ENCODE measurements at places on chromosomes 1 and 21.

- no peak for DNase-seq
Observed at GRCh38 chr1:159007726-159008125, 2.0 kb upstream of the IFI16 start.

DNA sequence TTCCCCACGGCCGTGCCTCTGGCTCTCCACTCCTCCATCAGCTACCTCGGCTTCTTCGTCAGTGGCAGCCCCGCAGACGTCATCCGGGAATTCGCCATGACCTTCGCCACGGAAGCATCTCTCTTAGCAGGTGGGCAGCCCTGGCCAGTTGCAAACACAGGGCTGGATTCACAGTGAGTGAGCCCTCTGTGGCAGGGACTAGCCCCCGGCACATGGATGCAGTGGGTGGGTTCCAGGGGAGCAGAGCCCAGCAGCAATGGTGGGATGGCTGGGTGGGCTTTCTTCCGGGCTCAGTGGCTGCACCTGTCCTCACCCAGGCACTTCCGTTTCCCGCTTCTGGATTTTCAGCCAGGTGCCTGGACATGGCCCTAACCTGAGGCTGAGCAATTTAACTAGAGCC is 9.4 kb downstream of the UBASH3A start:
- no peak for DNase-seq

GRCh38 chr1:212557739-212558692 is 50.5 kb upstream of the ATF3 start:
- no peak for DNase-seq

DNA sequence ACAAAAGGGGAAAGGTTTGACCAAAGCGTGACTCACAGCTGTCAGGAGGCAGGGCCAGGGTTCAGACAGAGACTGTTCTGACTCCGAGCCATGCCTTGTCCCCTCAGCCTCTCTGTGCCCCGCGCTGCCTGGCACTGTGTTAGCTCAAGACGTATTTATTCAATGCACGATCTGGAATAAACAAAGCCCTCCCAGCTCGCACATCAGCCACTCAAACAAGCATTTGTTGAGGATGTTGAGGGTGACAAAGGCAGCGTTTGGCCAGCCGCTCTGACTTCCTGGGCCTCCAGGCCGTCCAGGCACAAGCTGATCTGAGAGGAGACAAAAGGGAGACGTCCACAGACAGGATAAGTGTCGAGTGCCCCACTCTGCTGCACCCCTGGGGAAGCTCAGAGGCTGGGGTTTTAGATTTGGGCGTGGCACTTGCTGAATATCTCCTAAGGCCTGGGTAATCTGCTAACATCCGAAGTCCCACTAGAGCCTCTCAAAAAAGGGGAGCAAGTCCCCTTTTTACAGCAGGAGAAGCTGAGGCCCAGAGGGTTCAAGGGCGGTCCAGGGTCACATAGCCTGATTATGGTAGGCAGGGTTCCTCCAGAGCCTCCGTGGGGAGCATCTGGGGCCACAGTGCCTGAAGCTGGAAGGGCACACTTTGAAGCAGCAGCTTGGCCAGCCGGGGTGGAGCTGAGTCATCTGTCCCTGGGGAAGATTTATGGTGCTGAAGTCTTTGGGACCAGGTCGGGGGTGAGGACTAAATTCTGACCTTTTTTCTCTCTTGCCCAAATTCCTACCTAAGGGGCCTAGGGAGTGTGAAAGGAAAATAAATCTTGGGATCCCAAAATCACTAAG is 95.9 kb downstream of the SPSB1 start:
- DNase-seq = no peak

- DNase-seq = no peak
Observed at GRCh38 chr1:111516005-111516535, 12.6 kb upstream of the ADORA3 start.

DNA sequence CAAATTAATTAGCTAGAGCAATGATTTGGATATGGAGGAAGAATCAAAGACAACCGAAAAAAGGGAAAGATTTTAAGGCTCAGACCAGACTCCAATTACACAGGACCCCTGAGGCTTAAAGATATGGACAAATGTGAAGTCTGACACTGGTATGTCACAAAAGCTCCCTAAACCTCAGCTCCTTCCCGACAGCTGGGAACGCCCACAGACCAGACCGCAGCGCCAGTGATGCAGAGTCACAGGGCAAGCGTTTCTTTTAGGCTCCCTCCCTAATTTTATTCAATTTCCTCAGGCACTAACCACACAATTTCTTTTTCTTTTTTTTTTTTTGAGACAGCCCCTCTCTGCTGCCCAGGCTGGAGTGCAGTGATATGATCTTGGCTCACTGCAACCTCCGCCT is 40.2 kb downstream of the NID1 start:
- DNase-seq = no peak

DNA sequence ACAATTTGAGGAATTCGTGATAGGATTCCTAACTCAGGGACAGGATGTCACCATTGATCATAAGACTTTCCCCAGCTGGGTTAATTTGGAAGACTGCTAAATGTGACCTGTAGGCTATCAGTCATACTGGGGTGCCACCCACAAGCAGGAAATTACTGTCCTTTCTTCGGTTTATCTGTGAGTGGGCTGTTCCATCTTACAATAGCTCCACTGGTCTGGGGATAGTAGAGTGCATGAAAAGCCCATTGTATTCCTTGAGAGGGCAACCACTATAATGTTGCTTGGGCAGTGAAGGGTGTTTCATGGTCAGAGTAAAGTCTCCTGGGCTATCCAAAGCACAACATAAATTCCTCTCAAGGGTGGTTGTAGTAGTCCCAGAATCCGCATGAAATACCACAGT is 1523.0 kb upstream of the B3GALT2 start:
- no peak for DNase-seq

GRCh38 chr1:183356534-183357182 is 61.5 kb downstream of the NMNAT2 start:
- DNase-seq = no peak

- DNase-seq = no peak
Observed at GRCh38 chr1:162033428-162033827, 9.8 kb upstream of the OLFML2B start.

DNA sequence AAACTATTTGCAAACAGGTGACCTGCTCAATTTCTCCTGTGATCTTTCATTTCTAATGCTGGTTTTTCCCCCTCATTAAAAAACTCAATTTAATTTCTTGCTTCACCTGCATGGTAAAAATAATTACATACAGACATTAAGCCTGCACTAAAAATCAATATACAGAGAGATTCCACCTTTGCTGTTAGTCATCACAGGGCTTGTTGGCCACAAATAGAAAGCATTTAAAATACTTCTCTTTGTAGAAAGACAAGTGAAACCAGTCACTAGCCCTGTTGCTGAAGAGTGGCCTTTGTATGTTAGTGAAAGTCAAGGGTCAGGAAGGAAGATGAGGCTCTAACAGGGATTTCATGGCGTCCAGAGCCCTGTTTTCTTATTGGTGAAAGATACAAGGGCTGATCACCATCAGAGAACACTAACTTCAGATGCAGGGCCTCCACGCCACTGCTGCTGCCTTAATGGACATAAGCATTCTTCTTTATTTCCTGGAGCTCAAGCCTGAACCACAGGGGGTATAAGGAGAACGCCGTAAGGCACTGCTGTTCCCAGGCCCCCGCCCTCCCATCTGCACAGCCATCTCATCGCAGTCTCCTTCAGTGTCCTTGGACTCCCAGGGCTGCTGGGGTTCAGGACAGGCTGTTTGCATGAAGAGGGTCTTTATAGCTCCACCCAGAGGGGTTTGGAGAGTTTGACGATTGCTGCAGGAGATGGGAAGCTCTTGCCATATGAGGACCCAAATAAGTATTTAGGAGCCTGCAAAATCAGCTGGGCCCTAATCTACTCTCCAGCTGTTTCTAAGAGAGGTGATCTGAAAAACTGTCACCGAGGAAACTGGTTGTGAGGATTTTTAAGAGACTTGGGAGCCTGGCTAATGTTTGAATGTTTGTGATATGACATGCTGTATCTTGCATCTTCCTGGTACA is 117.3 kb upstream of the IRF2BP2 start:
- no peak for DNase-seq

GRCh38 chr1:71269818-71270217 is 189.0 kb upstream of the ZRANB2 start:
- DNase-seq = no peak
